ENCODE measurements at places on chromosomes 3 and 15. TPM values are rescaled to one million over a fixed set of nuclear protein-coding genes. Genes with fewer than 3 reads are reported as not detected.

DNA sequence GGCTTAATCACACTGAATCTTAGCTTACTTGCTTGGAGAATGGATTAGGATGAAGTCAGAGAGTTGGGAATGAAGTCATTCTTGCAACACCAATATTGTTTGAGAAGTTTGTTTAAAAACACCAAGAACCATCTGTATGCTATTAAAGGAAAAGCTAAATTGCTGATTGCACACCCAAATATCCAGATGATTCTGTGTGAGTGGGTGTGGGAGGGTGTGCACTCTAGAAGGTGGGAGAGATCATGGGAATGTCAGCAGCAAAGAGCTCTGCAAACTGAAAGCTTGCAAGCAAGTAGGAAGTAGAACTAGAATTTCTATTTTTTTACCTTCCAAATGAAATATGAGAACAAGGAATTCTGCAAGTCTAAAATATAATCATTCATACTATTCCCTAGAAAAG, 364.9 kb downstream of the NR2F2 start:
- H3K27me3 ChIP-seq = peaks cover 67% of the 10 kb centered on the region
- DNase-seq = no peak
- no peaks in the 10 kb centered on the region for H3K4me1 ChIP-seq
- H3K36me3 ChIP-seq = no peaks in the 10 kb centered on the region
- H3K4me3 ChIP-seq = no peak overlapping the region
- H3K27ac ChIP-seq = no peak overlapping the region

GRCh38 chr3:185733980-185734724, 90.7 kb downstream of the IGF2BP2 start:
- DNase-seq = peak; percentile 91
- peak overlapping the region; percentile 100 for H3K27ac ChIP-seq
- no peaks in the 10 kb centered on the region for H3K27me3 ChIP-seq
- H3K36me3 ChIP-seq = no peaks in the 10 kb centered on the region
- peaks cover 90% of the 10 kb centered on the region for H3K4me1 ChIP-seq

- peak overlapping the region; percentile 38 for H3K27ac ChIP-seq
- H3K4me3 ChIP-seq = peak overlapping the region; percentile 84
- H3K27me3 ChIP-seq = no peaks in the 10 kb centered on the region
- H3K4me1 ChIP-seq = peaks cover 75% of the 10 kb centered on the region
- H3K36me3 ChIP-seq = no peaks in the 10 kb centered on the region
These were observed 153.8 kb downstream of the PGPEP1L start for GRCh38 chr15:98853617-98854420.

GRCh38 chr3:66165660-66166059, 55.1 kb upstream of the SLC25A26 start:
- no peak for DNase-seq
- no peaks in the 10 kb centered on the region for H3K27me3 ChIP-seq
- H3K36me3 ChIP-seq = no peaks in the 10 kb centered on the region
- no peak overlapping the region for H3K4me3 ChIP-seq

- no peak overlapping the region for H3K4me3 ChIP-seq
- H3K36me3 ChIP-seq = no peaks in the 10 kb centered on the region
- H3K4me1 ChIP-seq = no peaks in the 10 kb centered on the region
- no peak for DNase-seq
These were observed 130.4 kb downstream of the PPM1L start for GRCh38 chr3:160886421-160886820.

DNA sequence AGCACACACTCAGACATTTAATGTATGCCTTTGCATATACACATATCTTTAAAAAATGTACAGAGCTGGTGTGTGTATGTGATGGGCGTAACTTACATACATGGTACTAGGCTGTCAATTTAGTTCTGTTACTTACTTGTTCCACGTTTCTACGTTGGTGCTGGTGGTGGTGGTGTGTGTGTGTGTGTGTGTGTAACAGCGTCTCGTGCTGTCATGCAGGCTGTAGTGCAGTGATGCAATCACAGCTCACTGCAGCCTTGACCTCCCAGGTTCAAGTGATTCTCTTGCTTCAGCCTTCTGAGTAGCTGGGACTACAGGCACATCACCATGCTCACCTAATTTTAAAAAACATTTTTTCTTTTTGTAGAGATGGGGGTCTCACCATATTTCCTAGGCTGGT, 64.2 kb downstream of the ISG20 start:
- 0 out of 2 replicates have a peak, but pooled peaks cover 2% of the 10 kb centered on the region for H3K4me1 ChIP-seq
- H3K27me3 ChIP-seq = peaks cover 48% of the 10 kb centered on the region
- H3K36me3 ChIP-seq = no peaks in the 10 kb centered on the region
- DNase-seq = no peak

DNA sequence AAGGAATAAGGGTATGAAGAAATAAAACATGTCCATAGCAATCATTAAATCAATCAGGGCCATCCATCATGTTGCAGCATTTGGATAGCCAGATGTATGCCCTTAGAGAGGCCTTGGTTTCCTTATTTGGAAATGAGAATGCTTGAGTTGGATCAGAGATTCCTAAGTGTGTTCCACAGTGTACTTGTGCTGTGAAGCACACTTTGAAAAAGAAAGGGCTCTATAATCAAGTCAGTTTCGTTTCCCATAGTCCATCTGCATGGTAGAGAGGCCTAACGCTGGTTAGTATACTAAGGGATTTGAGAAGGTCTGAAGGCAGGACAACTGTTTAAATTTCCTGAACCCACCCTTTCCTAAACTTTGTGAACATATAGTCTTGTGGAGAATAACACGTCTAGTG, 30.9 kb downstream of the RBMS3 start:
- no peak overlapping the region for H3K4me3 ChIP-seq
- H3K36me3 ChIP-seq = no peaks in the 10 kb centered on the region
- DNase-seq = no peak
- no peaks in the 10 kb centered on the region for H3K4me1 ChIP-seq
- no peaks in the 10 kb centered on the region for H3K27me3 ChIP-seq
- no peak overlapping the region for H3K27ac ChIP-seq

DNA sequence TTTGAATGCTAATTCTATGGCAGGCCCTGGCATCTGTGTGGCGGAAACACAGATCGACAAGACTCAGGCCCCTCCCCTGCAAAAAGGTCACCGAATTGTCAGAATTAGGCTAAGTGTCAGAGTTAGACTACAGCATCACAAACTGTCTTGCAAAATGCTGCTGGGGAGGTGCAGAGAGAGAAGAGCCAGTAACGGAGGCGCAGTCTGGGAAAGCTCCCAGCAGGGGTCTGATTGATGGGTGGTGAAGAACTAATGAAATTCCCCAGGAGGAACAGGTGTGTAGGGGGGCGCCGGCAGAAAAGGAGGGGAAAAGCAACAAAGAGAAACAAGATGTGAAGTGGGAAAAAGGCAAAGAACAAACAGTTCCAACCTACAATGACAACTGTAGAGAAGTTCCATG, 72.7 kb upstream of the TAMM41 start:
- no peak overlapping the region for H3K4me3 ChIP-seq
- no peaks in the 10 kb centered on the region for H3K4me1 ChIP-seq
- DNase-seq = no peak
- peaks cover 45% of the 10 kb centered on the region for H3K27me3 ChIP-seq
- no peak overlapping the region for H3K27ac ChIP-seq

DNA sequence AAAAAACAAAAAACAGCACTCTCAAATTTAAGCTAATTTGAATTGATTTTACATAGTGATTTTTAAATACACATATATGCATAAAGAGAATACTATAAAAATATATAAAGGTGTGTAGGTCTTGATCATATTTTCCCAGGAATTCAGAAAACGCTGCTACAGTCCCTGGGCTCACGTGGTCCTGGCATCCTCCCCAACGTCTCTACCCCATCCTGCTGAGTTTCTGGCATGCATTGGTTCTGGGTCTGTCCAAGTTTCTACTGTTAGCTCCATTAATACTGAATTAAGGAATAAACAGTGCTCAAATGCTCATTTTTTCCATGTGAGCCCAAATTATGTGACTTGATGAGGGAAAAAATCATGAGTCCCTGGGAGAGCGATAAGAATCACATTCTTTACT, 32.7 kb upstream of the LAMP3 start:
- H3K36me3 ChIP-seq = no peaks in the 10 kb centered on the region
- peaks cover 24% of the 10 kb centered on the region for H3K4me1 ChIP-seq
- no peak overlapping the region for H3K4me3 ChIP-seq
- no peaks in the 10 kb centered on the region for H3K27me3 ChIP-seq
- H3K27ac ChIP-seq = no peak overlapping the region
- no peak for DNase-seq

- no peak for DNase-seq
- peaks cover 17% of the 10 kb centered on the region for H3K4me1 ChIP-seq
- H3K27ac ChIP-seq = no peak overlapping the region
- H3K27me3 ChIP-seq = no peaks in the 10 kb centered on the region
- no peaks in the 10 kb centered on the region for H3K36me3 ChIP-seq
- H3K4me3 ChIP-seq = no peak overlapping the region
These were observed 43.2 kb downstream of the CRTC3 start for GRCh38 chr15:90572893-90573292.

- H3K27me3 ChIP-seq = no peaks in the 10 kb centered on the region
- no peak overlapping the region for H3K27ac ChIP-seq
- 0 out of 2 replicates have a peak, but pooled peaks cover 4% of the 10 kb centered on the region for H3K36me3 ChIP-seq
- H3K4me3 ChIP-seq = no peak overlapping the region
- H3K4me1 ChIP-seq = peaks cover 53% of the 10 kb centered on the region
These were observed 5.4 kb downstream of the MAPKBP1 start for GRCh38 chr15:41779662-41780157.

GRCh38 chr3:10836676-10837075, 20.6 kb downstream of the SLC6A11 start:
- no peak overlapping the region for H3K4me3 ChIP-seq
- no peaks in the 10 kb centered on the region for H3K27me3 ChIP-seq
- H3K36me3 ChIP-seq = 0 out of 2 replicates have a peak, but pooled peaks cover 6% of the 10 kb centered on the region
- no peak for DNase-seq

DNA sequence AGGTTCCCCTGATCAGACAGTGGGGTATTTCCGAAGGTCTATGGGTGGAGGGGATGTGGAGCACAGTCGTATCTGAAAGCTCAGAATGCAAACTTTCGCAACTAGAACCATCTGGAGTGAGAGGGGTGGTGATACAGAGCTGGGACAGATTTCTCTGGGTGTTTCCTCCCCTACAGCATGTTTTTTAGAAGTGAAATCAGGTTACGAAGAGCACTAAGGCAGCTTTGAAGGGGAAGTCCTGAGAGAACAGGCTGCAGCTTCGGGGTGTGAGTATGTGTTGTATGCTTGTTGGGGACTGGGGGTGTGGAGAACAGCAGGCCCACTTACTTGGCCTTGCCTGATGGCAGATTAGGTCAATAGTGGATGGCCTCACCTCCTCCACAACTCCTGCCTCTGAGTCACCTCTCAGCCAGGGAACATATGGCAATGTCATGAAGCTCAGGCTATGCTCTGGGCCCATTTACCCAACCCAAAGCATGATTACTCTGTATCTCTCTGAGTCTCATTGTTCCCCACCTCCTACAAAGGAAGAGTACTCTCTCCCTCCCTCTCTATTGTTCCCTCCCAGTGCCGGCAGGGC, 107.2 kb upstream of the RASGRP1 start:
- H3K27me3 ChIP-seq = peaks cover 52% of the 10 kb centered on the region
- H3K36me3 ChIP-seq = no peaks in the 10 kb centered on the region
- DNase-seq = no peak
- H3K4me1 ChIP-seq = no peaks in the 10 kb centered on the region
- no peak overlapping the region for H3K4me3 ChIP-seq

GRCh38 chr3:131338948-131339640, 42.5 kb upstream of the NUDT16 start:
- no peaks in the 10 kb centered on the region for H3K36me3 ChIP-seq
- no peaks in the 10 kb centered on the region for H3K27me3 ChIP-seq
- no peak for DNase-seq
- H3K4me1 ChIP-seq = peaks cover 9% of the 10 kb centered on the region
- H3K4me3 ChIP-seq = no peak overlapping the region

DNA sequence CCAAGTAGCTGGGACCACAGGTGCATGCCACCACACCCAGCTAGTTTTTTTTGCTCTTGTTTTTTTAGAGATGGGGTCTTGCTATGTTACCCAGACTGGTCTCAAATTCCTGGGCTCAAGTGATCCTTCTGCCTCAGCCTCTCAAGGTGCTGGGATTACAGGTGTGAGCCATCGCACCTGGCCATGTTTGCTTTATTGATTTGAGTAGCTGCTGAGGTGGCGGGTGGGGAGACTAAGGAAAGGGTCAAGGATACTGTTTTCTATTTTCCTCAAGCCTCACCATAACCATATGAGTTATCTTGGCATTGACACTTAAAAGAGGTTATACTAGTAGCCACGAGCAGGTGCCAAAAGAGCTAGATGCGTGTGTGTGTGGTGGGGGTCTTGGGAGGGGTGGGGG, 39.0 kb downstream of the CYFIP1 start:
- no peaks in the 10 kb centered on the region for H3K4me1 ChIP-seq
- no peak for DNase-seq
- H3K4me3 ChIP-seq = no peak overlapping the region
- peaks cover 24% of the 10 kb centered on the region for H3K36me3 ChIP-seq
- no peaks in the 10 kb centered on the region for H3K27me3 ChIP-seq

FURIN gene
- total RNA-seq = 44.2 TPM

EIF5A2 gene
- 11.1 TPM for total RNA-seq

TJP1 gene
- total RNA-seq = 102 TPM

CAPN3 gene
- total RNA-seq = 0.40 TPM

GPR87 gene
- total RNA-seq = 14.5 TPM

RBPMS2 gene
- total RNA-seq = not detected

Data from PC-3 (cell line).